Activated CD4-positive, alpha-beta T cell treated with anti-CD3 and anti-CD28 coated beads for 1 hour (primary cell): ENCODE measurements at places on chromosomes 16 and 17.

DNA sequence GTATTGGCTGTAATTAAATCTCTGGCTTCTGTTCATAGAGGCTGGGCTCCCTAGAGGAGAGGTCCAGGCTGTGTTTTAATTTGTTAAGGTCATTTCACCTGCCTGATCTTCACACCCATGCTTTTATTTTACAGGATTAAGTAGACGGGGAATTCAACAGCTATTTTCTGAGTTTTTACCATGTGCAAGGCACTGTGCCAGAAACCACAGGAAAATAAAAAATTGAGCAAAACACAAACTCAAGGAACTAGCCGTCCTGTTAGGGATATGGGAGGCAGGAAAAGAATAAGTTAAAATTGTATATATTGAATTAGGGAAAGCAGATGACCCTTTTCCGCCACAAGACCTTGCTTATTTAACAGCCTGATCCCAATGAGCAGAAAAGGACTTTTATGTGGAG lies 29.1 kb downstream of the HS3ST3A1 start:
- no peak for DNase-seq

DNA sequence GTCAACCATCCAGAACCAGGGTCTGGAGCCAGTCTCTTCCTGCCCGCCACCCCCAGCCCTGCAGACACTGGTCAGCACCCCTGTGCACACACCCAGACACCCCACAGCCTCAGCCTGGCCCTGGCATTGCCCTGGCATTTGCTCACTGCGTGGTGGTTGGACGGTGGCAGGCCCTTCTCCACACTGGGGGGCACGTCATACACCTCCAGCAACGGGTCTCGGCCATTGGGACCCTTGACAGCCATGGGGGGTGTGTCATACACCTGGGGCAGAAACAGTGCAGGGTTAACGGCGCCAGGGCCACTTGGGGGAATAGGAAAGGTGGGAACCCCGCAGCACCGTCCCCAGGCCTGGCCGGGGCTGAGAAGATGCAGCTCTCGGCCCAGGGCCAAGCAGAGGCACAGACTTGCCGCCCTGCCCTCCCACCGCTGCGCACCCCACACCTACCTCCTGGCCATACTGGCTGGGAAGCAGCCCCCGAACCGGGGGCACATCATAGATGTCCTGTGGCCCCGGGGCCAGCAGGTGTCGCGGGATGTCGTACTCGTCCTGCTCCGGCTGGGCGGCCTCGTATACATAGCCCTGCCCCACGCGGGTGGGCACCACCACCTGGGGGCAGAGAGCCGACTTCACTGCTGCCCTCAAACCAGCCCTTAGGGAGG lies 14.6 kb downstream of the BCAR1 start:
- DNase-seq = no peak

- no peak for DNase-seq
Measured at GRCh38 chr17:81806461-81807209, 2.7 kb downstream of the GCGR start.

DNA sequence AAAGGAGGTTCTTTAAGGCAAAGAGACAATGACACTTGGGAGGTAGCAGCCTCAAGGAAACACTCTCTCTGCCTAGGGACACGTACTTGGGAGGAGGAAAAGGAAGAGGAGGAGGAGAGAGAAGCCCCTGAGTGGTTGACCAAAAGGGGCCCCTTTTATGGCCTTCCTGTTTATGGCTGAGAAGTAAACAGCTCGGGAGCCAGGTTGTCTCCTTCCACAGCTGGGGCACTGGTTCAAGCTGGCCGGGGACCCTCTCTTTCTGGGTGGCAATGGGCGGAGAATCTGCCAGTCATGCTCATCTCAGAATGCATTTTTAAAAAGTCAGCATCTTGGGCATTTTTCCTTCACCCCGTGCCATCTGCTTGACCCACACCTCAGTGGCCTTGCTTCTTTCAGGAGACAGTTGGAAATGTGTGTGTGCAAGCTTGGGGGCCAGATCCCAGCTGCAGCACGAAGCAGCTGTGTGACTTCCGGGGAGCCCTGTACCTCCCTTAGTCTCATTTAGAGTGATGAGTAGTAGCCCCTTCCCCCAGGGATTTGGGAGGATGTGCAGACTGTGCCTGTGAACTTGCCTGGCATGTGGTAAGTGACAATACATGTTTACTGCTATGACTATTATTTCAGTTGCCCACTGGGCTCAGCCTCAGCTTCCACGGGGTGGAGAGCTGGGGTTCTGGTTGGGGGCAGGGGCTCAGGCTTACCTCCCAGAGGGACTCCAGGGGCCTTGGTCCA lies 33.8 kb upstream of the SALL1 start:
- no peak for DNase-seq

DNA sequence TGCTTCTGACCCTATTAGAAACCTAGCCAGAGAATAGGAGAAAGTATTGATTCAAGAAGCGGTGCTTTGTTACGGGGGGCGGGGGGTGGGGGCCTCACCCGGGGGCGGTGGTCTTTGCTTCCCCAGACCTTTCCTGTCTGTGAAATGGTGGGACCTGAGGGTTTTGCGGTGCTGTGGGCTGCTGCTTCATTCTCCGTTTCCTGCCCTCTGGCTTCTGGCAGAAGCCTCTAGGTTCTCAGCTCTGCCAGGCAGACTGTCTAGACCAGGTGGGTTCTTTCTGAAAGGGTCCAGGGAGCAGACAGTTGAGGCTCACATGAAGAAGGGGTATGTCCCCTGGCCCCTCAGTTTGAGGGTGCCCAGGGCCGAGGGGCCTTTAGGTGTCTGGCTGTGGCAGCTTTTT lies 14.0 kb downstream of the GSE1 start:
- DNase-seq = no peak

- DNase-seq = peak; percentile 92
Measured at GRCh38 chr17:39153599-39154051, 2.2 kb upstream of the PLXDC1 start.

DNA sequence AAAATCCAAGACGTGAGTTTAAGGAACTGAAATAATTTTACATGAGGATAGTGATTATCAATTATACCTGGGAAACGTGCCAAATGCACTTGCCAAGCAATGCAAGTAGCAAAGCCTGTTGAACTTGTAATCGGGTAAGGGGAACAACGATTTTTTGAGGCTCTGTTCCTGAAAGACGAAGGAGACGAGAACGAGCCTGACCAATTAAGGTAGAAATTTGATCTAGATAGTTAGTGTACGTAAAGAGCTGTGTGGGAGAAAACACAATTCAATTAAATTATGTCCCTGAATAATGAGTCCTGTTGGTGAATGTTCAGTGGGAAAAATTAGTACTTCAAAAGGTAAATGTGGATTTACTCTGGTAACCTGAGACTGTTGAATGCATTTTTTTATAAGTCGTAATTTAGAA lies 17.7 kb upstream of the KCTD5 start:
- DNase-seq = no peak

- no peak for DNase-seq
Measured at GRCh38 chr16:10979717-10980601, 35.6 kb downstream of the CLEC16A start.
